Suppressor macrophage treated with lipopolysaccharide for 4 hours (primary cell): ENCODE measurements at places on chromosomes 6 and 20.
A peak's percentile ranks its signal among the peaks of the same experiment; 100 is the strongest.

DNA sequence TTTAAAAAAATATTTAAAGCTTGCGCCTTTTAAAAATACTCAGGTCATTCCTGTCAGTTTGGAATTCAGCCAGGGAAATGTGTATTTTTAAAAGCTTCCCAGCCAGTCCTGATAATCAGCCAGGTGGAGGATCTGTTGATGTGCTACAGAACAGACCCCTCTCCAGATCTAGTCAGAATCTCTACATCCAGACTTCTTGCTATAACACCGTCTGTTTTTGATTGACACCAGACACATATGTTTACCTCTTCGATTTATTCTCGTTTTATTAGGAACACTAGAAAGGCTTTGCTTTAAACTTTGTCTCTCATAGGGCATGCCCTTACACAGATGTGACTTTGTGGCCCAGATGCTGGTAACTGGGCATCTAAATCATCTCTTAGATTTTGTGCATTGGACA lies 11.7 kb downstream of the PARD6B start:
- DNase-seq: no peak

DNA sequence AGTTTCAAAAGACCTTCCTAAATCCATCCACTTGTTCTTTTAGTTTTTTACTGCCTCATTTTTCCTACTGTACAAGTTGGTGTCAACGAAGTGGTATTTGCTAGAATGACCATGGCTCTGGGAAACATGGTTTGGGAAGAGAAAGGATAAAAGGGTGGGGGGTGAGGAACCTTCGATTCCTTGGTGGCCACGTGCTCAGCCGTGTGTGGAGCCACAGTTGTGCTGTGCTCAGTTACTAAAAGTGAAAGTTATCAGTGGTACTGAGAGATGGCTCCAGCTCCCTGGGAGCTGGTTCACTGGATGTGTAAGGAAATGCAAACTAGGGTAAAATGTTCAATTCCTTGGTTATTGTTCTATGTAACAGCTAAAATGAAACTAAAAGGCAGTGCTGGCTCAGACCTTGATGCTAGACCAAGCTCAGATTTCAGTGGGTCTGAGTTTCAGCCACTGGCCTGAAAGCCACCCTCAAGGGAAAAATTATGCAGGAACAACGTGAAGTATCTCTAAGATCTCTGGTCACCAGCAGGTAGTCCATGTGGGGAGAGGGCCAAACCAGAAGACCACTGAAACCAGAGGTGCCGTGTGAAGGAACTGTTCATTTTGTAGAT lies 7.4 kb upstream of the SLC22A2 start:
- no peak for DNase-seq

DNA sequence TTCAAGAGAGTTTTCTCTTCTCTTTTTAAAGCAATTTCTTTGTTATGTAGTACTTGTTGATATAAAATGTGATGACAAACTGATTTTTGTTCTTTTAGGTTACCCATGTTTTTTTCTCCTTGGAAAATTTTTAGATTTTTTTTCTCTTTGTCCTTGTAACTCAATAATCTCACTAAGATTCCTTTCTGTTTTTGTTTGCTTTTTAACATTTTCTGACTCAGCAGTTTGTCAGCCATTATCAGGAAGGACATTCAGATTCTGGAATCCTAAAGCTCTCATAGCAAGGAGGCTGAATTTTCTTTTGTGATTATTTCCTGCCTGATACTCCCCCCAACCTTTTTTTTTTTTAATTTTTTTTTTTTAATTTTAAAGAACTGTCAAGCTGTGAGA lies 75.2 kb upstream of the CITED2 start:
- no peak for DNase-seq

DNA sequence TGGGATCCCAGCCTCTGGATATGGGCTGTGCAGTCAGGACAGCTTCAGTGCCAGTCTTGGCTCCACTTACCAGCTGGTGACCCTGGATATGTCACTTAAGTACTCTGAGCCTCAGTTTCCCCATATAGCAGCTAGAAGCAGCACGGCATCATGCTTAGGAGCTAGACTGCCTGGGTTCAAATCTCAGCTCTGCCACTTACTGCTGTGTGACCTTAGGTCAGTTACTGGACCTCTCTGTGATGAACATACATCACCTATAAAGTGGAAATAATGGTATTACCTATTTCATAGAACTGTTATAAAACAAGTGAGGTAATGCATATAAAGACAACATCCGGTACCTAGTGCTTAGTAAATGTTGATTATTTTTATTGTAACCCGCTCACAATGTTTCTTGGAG lies 83.7 kb downstream of the GRM4 start:
- DNase-seq: no peak

- no peak for DNase-seq
Measured at GRCh38 chr6:128573036-128573435, 52.6 kb upstream of the PTPRK start.

GRCh38 chr20:59696476-59696875 lies 92.1 kb downstream of the PHACTR3 start:
- DNase-seq: no peak

- DNase-seq: no peak
Measured at GRCh38 chr6:161486361-161487216, 212.7 kb upstream of the AGPAT4 start.

DNA sequence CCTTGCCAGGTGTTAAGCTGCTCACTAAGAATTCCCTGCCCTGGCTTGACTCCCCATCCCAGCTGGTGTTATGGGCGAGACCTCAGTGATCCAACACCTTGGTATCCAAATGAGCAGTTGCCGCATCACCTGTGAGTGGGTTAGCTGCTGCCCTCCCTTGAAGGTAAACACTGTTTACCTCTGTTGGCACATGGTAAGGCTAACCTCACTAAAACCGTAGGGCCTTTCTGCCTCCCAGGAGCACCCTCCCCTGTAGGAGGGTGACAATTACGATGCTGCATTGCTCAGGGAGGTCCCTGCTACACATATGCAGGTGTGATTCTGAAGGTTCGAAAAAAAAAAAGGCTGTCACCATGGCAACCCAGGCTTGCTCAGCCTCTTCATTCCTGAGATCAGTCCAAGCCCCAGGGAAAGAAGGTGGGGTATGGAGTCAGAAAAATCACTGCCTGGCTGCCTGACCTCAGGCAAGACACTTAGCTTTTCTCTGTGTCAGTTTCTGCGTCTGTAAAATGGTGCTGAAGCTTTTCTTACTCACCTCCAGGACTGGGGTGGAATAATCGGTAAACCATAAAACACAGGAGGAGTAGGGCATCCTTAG lies 19.5 kb downstream of the PNPLA1 start:
- DNase-seq: no peak

- no peak for DNase-seq
Measured at GRCh38 chr6:31144296-31144969, 5.6 kb upstream of the PSORS1C2 start.

GRCh38 chr6:134663800-134664535 lies 285.9 kb downstream of the ALDH8A1 start:
- no peak for DNase-seq

- no peak for DNase-seq
Measured at GRCh38 chr6:360764-361373, 30.7 kb upstream of the IRF4 start.

DNA sequence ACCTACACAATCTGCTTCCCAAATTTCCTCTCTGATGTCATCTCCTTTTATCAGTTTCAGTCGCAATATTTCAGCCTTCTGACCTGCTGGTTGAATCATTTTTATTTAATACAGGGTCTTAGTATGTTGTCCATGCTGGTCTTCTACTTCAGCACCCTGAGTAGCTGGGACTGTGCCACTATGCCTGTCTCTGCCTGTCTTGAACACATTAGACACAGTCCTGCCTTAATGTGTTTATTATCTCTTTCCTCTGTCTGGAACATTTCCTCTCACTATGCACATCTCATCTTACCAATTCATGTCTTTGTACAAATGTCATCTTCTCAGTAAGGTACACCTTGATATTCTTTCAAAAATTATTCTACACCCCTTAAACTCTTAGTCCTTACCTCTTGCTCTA lies 106.5 kb downstream of the THEMIS start:
- DNase-seq: no peak

GRCh38 chr6:146785001-146785585 lies 186.3 kb downstream of the ADGB start:
- DNase-seq: peak; percentile 58

DNA sequence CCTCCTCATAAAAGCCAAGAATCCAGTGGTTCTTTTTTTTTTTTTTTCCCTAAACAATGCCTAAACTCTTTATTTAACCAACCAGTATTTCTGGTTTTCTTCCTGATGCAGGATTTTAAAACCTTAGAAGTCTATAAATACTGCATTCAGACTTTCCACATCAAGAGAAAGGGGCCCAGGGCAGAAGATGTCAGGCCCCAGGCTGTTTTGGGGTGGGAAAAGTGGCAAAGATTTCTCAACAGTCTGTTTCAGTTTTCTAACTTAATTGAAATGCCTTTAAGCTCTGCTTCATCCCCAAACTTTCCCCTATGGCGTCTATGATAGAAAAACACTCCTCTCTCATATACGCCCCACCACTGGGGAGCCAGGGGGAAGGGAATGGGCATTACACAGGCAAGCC lies 33.1 kb downstream of the QRSL1 start:
- no peak for DNase-seq

DNA sequence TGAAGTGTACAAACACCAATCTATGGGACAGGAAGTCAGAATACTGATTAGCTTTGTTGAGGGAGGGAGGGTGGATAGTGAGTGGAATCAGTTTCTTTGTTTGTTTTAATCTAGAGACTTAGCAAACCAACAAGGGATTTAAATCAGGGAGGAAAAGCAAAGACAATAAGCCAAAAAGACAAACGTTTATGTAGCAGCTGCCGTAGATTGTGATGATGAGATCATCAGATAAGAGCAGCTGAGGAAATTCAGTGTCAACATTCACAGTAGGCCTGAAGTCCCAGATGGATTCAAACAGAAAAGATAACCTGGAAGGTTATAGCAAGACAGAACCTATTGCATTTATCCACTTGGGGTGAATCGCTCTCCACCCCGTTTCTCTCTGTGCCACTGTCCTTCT lies 104.9 kb upstream of the SYNDIG1 start:
- no peak for DNase-seq

GRCh38 chr20:4152696-4153235 lies 137.4 kb upstream of the RNF24 start:
- no peak for DNase-seq

- no peak for DNase-seq
Measured at GRCh38 chr6:130964289-130964688, 98.8 kb downstream of the EPB41L2 start.

- no peak for DNase-seq
Measured at GRCh38 chr20:59152559-59153354, 10.9 kb upstream of the ZNF831 start.

- DNase-seq: no peak
Measured at GRCh38 chr20:54479138-54479906, 3.9 kb downstream of the DOK5 start.

GRCh38 chr20:44576297-44576696 lies 6.1 kb upstream of the PKIG start:
- peak; percentile 72 for DNase-seq

GRCh38 chr20:2005831-2006426 lies 12.1 kb upstream of the PDYN start:
- DNase-seq: peak; percentile 75

- no peak for DNase-seq
Measured at GRCh38 chr6:42221546-42221945, 3.9 kb upstream of the MRPS10 start.

- peak; percentile 32 for DNase-seq
Measured at GRCh38 chr6:2378891-2379652, 133.7 kb upstream of the GMDS start.

GRCh38 chr6:105331927-105332326 lies 71.0 kb downstream of the PREP start:
- no peak for DNase-seq
